ENCODE measurements at places on chromosomes 1 and 21.

- no peak for DNase-seq
Observed at GRCh38 chr1:9823693-9823942, 147 bp downstream of the CLSTN1 start.

- DNase-seq = no peak
Observed at GRCh38 chr21:31176725-31177124, 138.4 kb upstream of the KRTAP19-8 start.

DNA sequence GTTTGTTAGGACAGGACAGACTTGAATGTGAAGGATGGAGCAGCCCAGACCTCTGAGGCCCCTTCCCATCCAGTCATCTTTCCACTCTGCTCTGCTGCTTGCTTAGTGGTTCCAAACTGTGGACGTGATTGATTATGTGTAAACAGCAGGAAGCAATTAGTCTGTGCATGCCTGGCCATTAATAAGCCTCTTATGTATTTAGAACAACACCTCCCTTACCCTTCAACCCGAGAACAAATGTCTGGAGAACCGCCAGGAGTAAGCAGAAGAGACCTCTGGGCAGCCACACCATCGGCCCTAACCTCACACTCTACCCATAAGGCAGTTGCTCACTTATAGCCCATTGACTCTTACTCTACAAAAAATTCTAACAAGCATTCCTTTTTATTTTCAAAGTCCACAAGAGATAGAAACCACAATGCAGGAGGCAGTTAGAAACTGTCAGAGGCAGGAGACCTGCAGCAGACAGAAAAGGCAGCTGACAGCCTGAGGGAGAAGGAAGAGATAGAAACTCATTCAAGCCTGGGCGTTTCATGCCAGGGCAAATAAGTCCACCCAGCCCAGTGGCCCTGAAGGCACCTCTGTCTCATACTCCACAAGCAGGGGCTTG lies 5.8 kb upstream of the EPHA8 start:
- DNase-seq = no peak

DNA sequence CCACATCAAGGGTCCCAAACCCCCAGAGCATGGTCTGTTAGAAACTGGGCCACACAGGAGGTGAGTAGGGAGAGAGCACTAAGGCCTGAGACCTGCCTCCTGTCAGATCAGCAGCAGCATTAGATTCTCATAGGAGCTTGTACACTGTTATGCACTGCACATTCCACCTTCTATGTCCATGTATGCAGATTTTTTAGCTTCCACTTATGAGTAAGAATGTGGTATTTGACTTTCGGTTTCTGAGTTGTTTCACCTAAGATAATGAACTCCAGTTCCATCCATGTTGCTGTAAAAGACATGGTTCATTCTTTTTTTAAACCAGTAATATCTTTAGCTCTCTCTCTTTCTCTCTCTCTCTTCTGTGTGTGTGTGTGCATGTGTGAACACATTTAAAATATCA lies 663 bp upstream of the GBP6 start:
- DNase-seq = no peak

DNA sequence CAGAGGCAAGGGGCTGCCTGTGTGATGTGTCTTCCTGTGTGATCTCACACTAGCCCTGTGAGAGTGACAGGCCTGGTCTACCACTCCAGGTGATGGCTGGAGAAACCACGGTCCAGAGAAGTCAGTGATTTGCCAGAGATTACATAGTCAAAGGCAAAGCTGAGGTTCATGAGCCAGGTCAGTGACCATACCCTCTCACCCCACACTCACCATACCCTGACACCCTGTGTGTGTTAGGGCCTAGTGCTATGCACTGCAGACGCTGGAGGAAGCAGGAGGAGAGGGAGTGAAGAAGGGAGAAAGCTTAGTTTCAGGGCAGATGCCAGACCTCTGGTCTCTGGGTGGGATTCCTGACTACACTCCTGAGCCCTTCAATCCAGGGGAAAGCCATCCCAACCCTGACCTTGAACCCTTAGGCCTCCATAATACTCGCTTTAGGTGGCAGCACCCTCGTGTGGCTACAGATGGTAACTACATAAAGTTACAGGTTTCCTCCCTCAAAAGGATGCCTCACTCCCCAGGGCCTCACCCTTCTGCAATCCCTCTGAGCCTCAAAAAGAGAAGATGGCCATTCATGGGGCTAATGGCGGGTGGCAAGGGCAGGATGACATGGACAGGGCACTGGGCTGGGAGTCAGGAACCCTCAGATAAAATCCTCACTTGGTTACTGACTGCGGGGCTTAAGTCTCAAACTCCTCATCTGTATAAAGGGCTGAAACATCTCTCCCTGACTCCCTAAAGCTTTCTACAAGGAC lies 20.8 kb upstream of the SDC3 start:
- no peak for DNase-seq

DNA sequence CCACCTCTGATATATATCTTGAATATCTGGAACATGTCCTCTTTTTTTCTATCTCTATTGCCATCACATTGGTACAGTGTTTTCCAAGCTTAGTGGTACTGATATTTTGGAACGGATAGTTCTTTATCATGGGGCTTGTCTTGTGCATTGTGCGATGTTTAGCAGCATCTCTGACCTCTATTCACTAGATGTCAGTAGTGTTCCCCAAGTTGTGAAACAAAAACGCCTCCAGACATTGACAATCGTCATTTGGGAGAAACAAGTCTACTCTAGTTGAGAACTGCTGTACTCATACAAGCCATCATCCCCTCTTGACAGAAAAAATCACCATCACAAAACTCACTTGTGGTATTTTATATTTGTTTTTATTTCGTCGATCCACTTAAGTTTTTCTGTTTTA lies 79.7 kb upstream of the CHODL start:
- no peak for DNase-seq

- DNase-seq = no peak
Observed at GRCh38 chr1:70727886-70728489, 316.9 kb downstream of the CTH start.

DNA sequence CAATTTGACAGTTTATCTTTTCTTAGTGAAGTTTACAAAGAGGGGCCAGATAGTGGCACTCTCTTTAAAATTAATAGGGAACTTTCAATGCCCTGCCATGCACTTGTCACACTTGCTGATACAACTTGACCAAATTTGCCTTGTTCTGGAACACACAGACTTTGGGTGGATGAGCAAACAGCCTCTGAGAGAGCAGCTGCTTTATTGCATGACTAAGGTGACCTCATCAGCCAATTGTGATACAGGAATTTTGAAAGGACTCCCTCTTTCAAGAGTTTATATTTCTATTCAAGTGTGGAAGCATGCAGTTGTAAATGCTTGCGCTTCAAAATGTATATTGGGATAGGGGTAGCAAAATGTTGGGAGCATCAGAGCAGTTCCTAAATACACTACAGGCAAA lies 2.1 kb upstream of the RGS1 start:
- DNase-seq = no peak

GRCh38 chr1:89608319-89608983 lies 24.5 kb upstream of the LRRC8C start:
- peak; percentile 61 for DNase-seq

- no peak for DNase-seq
Observed at GRCh38 chr1:61753998-61754508, 11.8 kb downstream of the PATJ start.

- no peak for DNase-seq
Observed at GRCh38 chr1:111624382-111624781, 4.8 kb downstream of the RAP1A start.

GRCh38 chr21:33973268-33973667 lies 57.7 kb upstream of the ATP5PO start:
- DNase-seq = no peak

- no peak for DNase-seq
Observed at GRCh38 chr1:39949891-39950290, 5.1 kb upstream of the MFSD2A start.

DNA sequence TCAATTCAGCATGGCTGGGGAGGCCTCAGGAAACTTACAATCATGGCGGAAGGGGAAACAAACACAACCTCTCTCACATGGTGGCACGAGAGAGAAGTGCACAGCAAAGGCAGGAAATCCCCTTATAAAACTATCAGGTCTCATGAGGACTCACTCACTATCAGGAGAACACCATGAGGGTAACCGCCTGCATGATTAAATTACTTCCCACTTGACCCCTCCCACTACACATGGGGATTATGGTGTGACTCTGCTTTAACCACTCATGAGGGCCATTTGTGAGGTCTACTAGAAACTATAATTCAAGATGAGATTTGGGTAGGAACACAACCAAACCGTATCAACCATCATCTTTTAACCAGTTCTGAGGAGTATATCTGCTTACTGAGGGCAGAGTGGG lies 387.4 kb upstream of the NFIA start:
- DNase-seq = no peak

DNA sequence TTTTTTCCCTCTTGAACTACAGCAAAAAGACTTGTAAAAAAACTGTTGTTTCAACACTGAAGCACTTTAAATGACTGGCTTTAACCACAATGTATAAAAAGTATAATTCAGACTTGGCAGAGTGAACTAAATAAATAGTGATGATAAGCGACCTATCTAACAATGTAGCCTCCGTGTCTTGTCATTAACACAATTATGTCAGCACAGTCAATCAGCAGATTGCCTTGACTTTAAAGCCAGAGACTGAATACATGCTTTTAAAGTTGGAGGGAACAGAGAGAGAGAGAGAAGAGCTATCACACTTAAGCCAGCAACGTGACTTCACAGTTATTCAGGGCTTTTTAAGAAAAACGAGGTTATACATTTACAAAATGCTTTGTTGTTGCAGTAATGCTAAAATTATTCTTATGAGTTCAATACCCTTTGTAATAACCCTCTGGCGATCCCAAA lies 378.1 kb downstream of the LMO4 start:
- no peak for DNase-seq

- DNase-seq = no peak
Observed at GRCh38 chr1:20640183-20640597, 6.9 kb downstream of the PINK1 start.

Measured in activated T-helper 1 cell treated with anti-CD3 and anti-CD28 coated beads, Interleukin-2, amount 50 U/mL, for 16 hours (primary cell).